ENCODE measurements at places on chromosomes 7 and 10. TPM values are rescaled to one million over a fixed set of nuclear protein-coding genes. Genes with fewer than 3 reads are reported as not detected.

- DNase-seq: peak; percentile 13
These were observed 18.3 kb upstream of the RHEB start for GRCh38 chr7:151537818-151538561.

DNA sequence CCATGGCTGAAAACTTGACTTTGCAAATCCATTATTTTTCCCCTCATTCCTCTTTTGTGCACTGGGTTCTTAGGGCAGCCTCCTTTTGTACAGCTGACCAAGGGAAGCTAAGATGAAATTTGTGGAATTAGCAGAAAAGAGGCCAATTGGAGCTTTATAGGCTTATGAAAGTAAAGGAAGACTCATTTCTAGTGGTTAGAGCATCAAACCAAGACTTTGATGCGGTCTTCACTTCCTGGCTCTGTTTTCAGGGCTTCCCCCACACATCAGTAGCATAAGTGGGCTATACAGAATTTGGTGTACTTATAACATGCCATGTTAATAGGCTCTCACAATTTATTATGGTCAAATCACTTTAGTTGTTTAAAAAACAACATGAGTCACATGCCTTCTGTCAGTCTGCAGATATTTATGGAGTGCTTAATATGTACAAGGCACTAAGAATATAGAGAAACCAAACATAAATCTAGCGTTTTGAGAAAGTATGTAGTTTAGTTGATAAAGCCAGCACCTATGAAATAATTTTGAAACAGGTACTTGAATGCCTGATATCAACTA lies 5.7 kb downstream of the AUTS2 start:
- no peak for DNase-seq

GRCh38 chr7:38632411-38632810 lies 1.2 kb upstream of the AMPH start:
- no peak for DNase-seq

DNA sequence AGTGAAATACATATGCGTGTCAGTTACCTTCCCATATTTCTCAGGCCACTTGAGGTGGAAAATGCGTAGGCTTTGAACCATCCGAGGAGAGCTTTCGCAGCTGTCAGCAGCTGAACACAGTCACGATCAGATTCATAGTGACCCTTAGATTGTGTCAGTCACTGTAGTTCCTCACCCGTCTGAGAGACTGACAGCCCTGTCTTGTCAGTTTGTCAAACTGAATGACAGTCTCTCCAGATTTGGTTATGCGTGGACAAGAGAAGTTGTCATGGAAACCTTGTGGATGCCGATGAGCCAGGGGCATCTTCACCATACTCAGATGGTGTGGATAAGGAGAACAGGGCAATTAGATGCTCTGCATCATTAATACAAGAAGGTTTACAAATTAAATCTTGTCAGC lies 546.3 kb downstream of the TYW1 start:
- DNase-seq: no peak

- DNase-seq: peak; percentile 67
These were observed 435.8 kb upstream of the MGMT start for GRCh38 chr10:129030996-129031843.

DNA sequence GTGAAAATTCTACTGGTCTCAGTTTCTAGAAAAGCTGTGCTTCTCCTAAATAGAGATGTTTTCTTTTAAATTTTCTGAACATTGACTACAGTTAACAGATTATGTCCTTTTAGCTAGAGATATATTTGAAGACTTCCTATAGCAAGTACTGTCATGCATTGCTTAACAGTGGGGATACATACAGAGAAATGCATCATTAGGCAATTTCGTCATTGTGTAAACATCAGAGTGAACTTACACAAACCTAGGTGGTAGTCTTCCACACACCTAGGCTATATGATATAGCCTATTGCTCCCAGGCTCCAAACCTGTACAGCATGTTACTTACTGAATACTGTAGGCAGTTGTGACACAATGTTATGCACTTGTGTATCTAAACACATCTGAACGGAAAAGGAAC lies 28.5 kb downstream of the PIK3CG start:
- no peak for DNase-seq

GRCh38 chr7:115110523-115110922 lies 188.6 kb downstream of the MDFIC start:
- no peak for DNase-seq

DNA sequence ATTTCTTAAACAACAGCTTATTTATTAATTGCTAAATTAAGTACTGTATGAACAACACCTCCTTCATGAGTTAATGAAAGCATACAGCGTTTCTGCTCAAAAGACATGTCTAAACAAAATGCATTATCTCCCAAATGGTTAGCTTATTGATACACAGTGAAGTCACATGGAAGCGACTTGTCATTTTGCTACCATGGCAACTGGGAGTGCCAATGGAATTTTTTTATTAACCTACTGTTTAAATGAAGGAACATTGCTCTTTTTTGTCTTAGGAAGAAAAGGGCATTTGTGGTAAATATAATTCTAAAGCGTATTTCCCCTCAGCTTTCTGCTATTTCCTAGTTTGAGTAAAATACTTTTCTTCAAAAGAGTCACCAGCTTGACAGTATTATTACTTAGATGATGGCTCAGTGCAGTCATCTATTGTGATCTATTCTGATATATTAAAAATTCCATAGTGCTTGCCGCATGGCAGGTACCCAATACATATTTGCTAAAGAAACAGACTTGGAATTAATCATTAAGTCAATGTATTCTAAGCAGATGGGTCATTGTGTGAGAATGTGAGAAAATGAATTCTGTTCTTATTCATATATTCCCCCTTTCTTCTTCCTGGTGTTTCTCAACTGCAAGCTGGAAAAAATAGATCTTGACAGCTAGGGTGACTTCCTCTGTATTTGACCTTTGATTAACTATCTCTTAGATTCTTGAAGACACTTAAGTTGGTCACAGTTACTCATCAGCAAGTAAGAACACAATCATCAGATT lies 818.3 kb downstream of the MAGI2 start:
- DNase-seq: peak; percentile 25

- DNase-seq: no peak
These were observed 730.9 kb downstream of the GRID1 start for GRCh38 chr10:85635650-85636049.

- no peak for DNase-seq
These were observed 577.1 kb downstream of the PARD3 start for GRCh38 chr10:34237898-34238455.

DNA sequence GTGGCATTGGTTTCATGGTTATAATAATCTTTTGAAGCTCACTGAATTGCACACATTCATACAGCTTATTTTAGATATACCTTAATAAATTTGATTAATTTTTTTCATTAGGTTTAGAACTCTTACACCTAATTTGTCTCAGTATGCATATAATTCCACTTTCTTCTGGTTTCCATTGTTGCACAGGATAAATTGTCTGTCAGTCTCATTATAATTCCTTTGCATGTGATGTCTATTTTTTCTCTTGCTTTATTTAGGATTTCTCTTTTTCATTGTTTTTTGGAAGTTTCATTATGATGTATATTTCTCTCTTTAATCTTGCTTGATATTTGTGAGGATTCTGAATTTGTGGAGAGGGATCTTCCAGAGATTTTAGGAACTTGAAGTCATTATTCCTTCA lies 84.7 kb downstream of the ARL5B start:
- peak; percentile 8 for DNase-seq

DNA sequence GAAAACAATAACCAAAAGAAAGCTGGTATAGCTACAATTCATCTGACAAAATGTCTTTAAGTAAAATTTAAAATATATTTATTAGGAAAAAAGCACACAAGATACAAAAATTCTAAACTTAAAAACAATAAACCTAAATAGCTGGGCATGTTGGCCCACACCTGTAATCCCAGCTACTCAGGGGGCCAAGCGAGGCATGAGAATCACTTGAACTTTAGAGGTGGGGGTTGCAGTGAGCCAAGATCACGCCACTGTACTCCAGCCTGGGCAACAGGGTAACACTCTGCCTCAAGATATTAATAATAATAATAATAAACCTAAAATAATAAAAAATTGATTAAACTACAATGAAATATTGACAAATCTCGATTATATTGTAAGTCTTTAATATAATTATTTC lies 77.8 kb upstream of the PDK4 start:
- DNase-seq: no peak

GRCh38 chr10:63227207-63227895 lies 94.2 kb downstream of the NRBF2 start:
- peak; percentile 32 for DNase-seq

DNA sequence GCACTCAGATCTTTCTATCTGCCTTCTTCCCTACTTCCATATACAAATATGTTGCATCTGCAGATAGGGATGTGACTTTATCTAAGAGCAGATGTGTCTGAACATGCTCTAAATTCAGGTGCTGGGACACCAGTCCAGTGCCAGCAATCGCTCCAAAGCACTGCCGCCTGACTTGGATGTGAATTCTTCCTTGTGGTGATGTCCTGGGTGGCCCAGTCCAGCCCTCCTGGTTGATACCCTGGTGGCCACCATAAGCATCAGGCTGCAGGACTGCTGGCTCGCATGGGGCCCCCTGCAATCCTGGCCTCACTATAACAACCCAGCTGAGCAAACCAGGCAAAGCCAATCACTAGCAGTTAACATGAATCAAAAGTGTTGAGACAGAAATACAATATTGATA lies 149.2 kb upstream of the PDE1C start:
- no peak for DNase-seq

DNA sequence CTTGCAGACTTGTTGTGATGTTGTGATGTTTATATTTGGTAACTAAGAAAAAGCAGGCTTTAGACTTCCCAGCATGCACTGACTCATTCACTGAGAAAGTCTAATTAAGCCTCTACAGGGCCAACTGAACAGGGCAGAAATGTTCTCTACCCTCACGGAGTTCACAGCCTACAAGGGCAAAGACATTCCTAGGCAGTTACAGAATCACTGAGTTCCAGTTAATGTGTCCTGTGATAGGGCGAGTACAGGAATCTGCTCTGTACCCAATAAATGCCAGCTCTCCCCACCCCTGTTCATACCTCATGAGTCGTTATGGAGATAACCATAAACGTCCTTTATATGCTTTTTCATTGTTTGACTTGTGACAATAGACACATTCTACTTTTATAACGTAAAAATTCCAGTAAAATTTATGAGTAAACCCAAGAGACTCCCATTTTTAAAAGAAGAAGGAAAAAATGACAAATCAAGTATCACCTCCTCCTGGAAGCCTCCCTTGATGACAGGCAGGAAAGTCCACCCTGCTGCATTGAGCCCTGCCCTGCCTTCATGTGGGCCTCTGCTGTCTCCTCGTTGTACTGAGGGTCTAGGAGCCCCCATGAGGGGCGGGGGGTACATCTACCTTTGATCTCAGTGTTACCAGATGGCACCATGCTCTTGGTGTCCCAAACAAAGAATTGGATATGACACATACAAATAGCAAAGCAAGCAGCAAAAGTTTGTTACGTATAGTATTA lies 14.3 kb downstream of the MUC12 start:
- DNase-seq: peak; percentile 93

DNA sequence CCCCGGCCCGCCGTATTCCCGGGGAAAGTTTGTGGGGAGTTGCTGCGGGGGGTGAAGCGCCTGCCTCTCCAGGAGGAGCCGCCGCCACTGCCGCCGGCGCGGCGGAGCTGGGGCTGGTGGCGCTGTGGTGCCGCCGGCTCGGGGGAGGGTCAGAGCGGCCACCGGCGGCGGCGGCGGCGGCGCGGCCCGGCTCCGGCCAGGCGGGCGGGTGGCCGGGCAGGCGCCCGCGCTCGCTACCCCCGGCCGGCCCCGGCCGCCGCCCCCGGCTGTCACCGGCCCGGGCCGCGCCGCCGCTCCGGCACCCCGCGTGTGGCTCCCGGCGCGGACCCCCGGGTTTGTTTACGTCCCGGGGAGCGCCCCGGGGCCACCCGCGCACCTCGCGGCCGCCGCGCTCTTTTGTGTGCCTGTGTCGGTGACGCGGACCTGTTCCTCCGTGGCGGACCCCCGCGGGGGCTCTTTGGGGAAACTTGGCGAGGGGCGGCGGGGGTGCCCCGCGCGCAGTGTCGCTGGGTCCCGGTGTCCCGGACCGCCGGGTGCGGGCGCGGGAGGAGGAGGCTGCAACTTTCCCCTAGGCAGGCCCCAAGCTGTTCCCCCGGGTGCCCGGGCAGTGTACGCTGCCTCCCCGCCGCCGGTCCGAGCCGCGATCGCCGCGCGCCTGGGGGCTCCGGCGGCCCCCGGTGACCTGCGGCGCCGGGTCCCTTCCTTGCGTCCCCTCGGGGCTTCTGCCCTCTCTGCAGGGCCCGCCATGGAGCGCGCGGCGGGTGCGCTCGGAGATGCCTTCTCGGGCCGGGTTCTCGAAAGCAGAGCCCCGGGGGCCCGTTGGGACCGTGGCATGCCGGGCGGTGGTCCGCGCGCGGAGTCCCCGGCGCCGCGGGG lies 593 bp upstream of the CUX1 start:
- DNase-seq: peak; percentile 73

DNA sequence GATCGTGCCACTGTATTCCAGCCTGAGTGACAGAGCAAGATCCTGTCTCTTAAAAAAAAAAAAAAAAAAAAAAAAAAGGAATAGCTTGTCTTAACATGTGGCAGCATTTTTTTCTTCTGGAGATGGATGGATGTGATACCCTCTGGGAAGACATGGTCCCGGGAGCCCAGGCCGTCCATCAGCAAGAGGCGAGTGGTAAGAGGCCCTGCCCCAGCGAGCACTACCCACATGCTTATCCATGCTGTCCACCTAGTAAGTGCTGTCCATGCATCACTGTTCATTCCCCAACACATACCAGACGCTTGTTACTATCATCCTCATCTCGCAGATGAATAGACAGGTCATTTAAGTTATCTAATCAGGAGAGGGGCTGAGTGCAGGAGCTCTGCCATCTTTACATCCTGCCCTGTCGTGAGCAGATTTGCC lies 12.9 kb downstream of the ATP6V1F start:
- DNase-seq: no peak

GRCh38 chr10:91540733-91541132 lies 92.1 kb downstream of the PPP1R3C start:
- peak; percentile 48 for DNase-seq

ELFN1 gene
- 6.2 TPM for total RNA-seq

PRPS1L1 gene
- not detected for total RNA-seq

SEMA3C gene
- 612 TPM for total RNA-seq

CALCR gene
- not detected for total RNA-seq

ERLIN1 gene
- 43.3 TPM for total RNA-seq

ZNF273 gene
- 4.8 TPM for total RNA-seq

KCND2 gene
- total RNA-seq: 2.7 TPM

SHH gene
- not detected for total RNA-seq

PRSS37 gene
- not detected for total RNA-seq

CDNF gene
- total RNA-seq: 0.32 TPM

ATOH7 gene
- not detected for total RNA-seq

DKK1 gene
- total RNA-seq: 558 TPM

COBL gene
- not detected for total RNA-seq

EEPD1 gene
- 5.2 TPM for total RNA-seq
